ENCODE measurements at places on chromosomes 2 and 18.
A peak's percentile ranks its signal among the peaks of the same experiment; 100 is the strongest.

DNA sequence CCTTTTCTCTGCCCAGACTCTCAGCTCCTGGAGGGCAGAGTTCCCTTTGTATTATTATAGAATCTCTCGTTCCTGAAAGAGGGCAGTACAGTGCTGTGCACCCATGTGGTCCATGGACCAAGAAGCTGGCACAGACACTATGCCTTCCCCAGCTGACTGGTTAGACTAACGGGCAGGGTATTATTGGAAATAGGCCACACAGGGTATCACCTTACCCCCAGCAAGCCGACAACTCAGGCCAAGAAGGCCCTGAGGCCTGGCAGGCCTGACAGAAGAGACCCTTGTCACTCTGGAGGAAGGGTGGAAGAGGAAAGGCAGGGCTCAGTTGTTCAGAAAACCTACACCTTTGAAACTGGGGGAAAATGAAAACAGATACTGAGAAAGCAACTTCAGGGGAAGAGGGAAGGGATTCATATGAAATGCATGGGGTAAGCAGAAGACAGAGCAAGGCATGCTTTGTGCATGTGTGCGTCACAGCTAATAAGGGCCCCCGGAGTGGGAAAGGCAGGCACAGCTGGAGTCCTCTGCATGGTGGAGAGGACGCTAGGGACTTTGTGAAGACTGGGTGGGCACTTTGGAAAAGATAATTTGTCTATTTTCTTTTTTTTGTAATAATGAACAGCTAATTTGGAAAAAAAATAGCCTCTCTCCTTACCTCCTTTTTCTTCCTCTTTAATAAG, 476.8 kb upstream of the CELF4 start:
- no peak for DNase-seq

- no peak for DNase-seq
Observed at GRCh38 chr2:98086491-98087446, at the start of gene VWA3B. Gene VWA3B (plus strand): TSS chr2:98087167. CDS start chr2:98093093, 5,926 bp downstream.

DNA sequence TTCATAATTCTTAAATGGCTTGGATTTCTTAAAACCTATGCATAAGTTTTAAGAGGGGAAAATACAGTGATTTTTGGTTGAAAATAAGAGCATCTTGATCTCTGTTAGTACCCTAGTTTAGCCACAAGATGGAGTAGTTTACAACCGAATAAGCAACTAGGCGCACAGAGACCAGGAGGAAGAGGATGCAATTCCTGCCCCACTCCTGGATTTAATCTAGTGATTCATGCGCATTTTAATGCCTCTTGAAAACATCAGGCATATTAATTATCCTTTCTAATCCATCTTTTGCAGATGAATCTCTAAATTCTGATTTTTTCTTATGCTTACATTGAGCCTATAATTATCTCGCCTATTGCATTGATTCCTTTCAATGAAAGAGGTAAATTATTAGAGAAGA, 76.7 kb downstream of the MRPS9 start:
- DNase-seq, result no peak

- no peak for DNase-seq
Observed at GRCh38 chr2:158999458-158999857, 31.0 kb downstream of the TANC1 start.

DNA sequence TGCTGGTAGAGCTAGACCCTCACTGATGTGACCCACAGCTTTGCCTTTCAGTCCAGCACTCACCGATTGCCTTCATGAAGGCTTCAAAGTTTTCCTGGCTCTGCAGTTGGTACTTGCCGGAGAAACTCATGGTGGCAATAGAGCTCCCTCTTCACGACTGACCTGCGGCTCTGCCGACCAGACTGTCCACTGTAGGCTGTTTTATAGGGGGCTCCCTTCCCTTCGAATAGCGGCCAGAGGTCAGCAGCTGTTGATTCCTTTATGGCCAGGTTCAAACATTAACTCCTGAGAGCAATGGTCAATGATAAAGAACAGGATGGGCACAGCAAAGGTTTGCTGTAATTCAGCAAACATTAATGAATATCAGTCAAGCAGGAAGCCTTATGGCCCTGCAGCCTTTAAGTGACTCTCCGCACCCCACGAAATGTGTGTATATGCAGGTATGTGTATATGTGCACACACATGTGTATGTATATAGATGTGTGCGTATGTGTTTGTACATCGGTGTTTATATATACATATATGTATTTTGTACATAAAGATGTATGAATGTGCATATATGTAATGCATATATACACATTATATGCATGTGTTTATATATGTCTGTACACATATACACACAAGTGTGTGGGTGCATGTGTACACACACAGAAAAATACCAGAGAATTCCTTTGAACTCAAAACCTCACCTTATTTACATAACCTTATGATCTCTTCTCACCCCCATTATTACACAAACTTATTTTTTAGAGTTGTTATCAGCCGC, at the start of gene FABP1:
Gene FABP1, minus strand, starts transcription at position 175 of the 766 bp plus-strand sequence. Its CDS starts 45 bp downstream, at position 130.
- DNase-seq, result no peak

DNA sequence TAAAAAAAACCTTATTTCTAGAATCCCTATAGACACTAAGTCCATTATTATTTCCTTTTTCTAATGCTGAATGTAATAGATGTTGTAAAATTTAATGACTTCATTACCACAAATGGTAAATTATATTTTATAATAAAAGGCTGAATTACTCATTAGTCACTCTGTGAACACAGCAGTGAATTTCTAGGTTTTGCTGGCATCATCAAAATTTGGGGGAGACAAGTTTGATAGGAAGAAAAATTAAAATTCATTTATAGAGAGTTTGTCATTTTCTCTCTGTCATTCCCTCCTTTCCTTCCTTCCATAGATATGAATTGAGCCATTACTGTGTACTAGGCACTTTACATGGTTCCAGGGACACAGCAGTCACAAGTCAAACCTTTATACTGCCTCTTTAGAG, 340.9 kb downstream of the TRIB2 start:
- DNase-seq, result no peak

GRCh38 chr2:37342591-37343220, 1.7 kb upstream of the QPCT start:
- DNase-seq, result no peak

DNA sequence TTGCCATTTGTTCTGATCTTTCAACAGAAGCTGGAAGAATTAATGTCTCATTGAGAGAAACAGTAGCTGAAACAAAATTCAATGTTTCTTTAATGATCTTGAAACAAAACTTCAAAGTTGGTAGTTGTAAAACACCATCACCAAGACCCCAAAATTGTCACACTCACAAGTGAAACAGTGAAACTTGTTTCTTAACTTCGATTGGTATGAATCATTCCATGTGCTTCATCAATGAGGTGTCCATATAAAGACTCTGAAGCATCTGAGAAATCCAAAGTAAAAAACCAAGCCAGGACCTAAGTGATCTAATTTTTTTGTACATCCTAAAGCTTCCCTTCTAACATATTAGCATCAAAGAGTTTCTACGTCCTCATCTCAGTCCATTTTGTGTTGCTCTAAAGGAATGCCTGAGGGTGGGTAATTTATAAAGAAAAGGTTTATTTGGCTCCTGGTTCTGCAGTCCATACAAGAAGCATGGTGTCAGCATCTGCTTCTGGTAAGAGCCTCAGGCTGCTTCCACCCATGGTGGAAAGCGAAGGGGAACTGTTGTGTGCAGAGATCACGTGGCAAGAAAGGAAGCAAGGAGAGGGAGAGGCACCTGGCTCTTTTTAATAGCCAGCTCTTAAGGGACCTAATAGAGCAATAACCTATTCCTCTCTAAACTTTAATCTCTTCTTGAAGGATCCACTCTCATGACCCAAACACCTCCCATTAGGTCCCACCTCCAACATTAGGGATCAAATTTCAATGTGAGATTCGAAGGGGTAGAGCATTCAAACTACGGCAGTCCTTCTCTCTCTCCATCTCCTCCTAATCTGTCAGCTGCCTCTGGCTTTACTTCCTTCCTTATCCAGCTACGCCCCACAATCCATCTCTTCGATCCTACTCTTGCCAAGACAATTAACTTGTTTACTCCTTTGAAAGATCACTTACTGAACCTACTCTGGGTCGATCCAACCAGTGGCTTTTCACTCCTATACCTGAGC, 20.7 kb upstream of the TLK1 start:
- DNase-seq, result no peak

- no peak for DNase-seq
Observed at GRCh38 chr2:125418483-125418882, 1237.5 kb upstream of the GYPC start.

GRCh38 chr2:98734162-98734561, 3.2 kb upstream of the MGAT4A start:
- no peak for DNase-seq

DNA sequence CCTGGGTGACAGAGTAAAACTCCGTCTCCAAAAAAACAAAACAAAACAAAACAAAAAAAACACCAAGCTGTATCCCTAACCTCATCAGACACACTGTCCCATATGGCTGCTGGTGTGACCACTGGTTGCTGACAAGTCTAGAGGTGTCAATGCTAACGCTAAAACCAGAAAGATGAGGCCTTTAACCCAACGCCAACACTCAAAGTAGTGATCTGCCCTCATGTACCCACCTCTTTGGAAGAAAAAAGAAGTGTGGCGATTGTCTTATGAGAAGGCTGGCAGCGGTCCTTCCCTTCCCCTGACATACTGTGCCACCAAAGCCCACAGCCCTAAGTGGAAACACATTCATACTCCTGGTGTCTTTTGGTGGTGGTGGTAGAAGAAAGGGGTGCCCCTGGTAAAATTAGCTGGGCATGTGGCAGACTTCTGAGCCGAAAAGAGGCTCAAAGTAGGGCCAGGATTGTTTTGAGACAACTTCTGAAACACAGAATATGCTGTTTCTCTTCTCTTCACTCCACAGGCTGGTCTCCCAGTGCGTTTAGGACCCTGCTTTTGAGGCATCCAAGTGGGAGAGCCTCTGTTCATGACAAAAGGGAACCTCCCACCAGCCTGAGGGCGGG, 9.8 kb downstream of the SERTAD2 start:
- DNase-seq, result no peak

- peak; percentile 74 for DNase-seq
Observed at GRCh38 chr2:69893684-69894551, at the start of gene SNRNP27. Gene SNRNP27 (plus strand): TSS chr2:69893956. CDS start chr2:69893985, 29 bp downstream.

Data from stimulated activated CD4-positive, alpha-beta T cell treated with anti-CD3 and anti-CD28 coated beads, Interleukin-12 subunit alpha, Interleukin-12 subunit beta, amount 100 ng/mL, for 24 hours (primary cell).